ENCODE measurements at places on chromosomes 7 and 10. TPM values are rescaled to one million over a fixed set of nuclear protein-coding genes. Genes with fewer than 3 reads are reported as not detected.

- no peak for DNase-seq
- H3K4me1 ChIP-seq = no peaks in the 10 kb centered on the region
- no peak overlapping the region for H3K4me3 ChIP-seq
- no peaks in the 10 kb centered on the region for H3K27me3 ChIP-seq
- H3K36me3 ChIP-seq = no peaks in the 10 kb centered on the region
- no peak overlapping the region for H3K27ac ChIP-seq
These were observed 61.0 kb downstream of the GALNT11 start for GRCh38 chr7:152086513-152086912.

DNA sequence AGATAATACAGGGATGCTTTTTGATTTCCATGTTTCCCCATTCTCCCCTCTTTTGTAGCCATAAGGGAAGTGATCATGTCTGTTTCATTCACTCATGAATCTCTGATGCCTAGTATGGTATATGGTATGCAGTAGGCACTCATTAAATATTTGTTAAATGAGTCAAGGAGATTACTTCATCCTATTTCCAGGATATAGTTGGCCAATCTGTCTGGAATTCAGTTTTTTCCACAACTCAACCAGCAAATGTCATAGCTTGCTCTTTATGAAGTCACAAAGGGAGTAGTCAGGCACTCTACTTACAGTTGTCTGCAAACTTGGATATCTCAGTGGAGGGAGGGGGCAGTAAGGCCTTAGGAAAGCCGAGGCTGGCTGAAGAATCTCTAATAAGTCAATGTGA, 853.6 kb downstream of the LRMDA start:
- DNase-seq = no peak
- no peaks in the 10 kb centered on the region for H3K4me1 ChIP-seq
- H3K36me3 ChIP-seq = no peaks in the 10 kb centered on the region
- H3K27ac ChIP-seq = no peak overlapping the region
- H3K27me3 ChIP-seq = no peaks in the 10 kb centered on the region

GRCh38 chr10:5814110-5815107, 1.2 kb upstream of the GDI2 start:
- peak overlapping the region; percentile 76 for H3K27ac ChIP-seq
- DNase-seq = no peak
- peaks cover 28% of the 10 kb centered on the region for H3K4me1 ChIP-seq
- H3K27me3 ChIP-seq = no peaks in the 10 kb centered on the region

- peak; percentile 39 for DNase-seq
- no peak overlapping the region for H3K4me3 ChIP-seq
- H3K27me3 ChIP-seq = no peaks in the 10 kb centered on the region
- peaks cover 11% of the 10 kb centered on the region for H3K4me1 ChIP-seq
- no peaks in the 10 kb centered on the region for H3K36me3 ChIP-seq
These were observed 3.5 kb downstream of the FGFR2 start for GRCh38 chr10:121594623-121595350.

GRCh38 chr7:12879139-12879538, 191.7 kb downstream of the ARL4A start:
- no peaks in the 10 kb centered on the region for H3K27me3 ChIP-seq
- no peak for DNase-seq
- H3K4me1 ChIP-seq = no peaks in the 10 kb centered on the region
- H3K27ac ChIP-seq = no peak overlapping the region
- H3K4me3 ChIP-seq = no peak overlapping the region
- no peaks in the 10 kb centered on the region for H3K36me3 ChIP-seq

GRCh38 chr7:1229202-1229947, 3.3 kb upstream of the UNCX start:
- H3K27ac ChIP-seq = no peak overlapping the region
- no peak for DNase-seq
- H3K27me3 ChIP-seq = peaks cover 80% of the 10 kb centered on the region
- H3K4me3 ChIP-seq = no peak overlapping the region
- no peaks in the 10 kb centered on the region for H3K36me3 ChIP-seq
- H3K4me1 ChIP-seq = peaks cover 6% of the 10 kb centered on the region

- H3K4me1 ChIP-seq = no peaks in the 10 kb centered on the region
- H3K27me3 ChIP-seq = no peaks in the 10 kb centered on the region
- no peaks in the 10 kb centered on the region for H3K36me3 ChIP-seq
- DNase-seq = no peak
- no peak overlapping the region for H3K27ac ChIP-seq
- no peak overlapping the region for H3K4me3 ChIP-seq
These were observed 19.8 kb upstream of the PRRT4 start for GRCh38 chr7:128381161-128381821.

DNA sequence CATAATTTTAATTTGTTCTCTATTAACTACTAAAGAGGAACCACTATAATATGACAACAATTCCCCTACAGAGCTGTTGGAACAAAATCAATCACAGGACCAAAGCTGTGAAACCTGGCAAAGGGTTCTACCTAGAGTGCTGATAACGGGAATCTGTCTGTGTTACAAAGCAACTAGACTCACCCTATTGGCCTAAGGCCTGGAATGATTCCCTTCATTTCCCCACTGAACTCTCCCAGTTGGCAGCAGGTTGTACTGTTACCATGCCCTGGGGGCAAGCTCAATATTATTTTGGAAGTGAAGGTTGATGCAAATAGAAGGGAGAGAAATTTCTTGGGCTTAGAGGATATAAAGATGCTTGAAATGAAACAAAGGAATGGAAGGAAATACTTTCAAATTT, 81.8 kb downstream of the SEMA3A start:
- no peaks in the 10 kb centered on the region for H3K36me3 ChIP-seq
- peaks cover 12% of the 10 kb centered on the region for H3K4me1 ChIP-seq
- no peak overlapping the region for H3K27ac ChIP-seq

- no peak overlapping the region for H3K27ac ChIP-seq
- H3K36me3 ChIP-seq = no peaks in the 10 kb centered on the region
- DNase-seq = no peak
- H3K27me3 ChIP-seq = no peaks in the 10 kb centered on the region
- no peak overlapping the region for H3K4me3 ChIP-seq
These were observed 1.9 kb upstream of the UNC5B start for GRCh38 chr10:71210542-71210871.

- no peaks in the 10 kb centered on the region for H3K4me1 ChIP-seq
- H3K27me3 ChIP-seq = no peaks in the 10 kb centered on the region
- H3K4me3 ChIP-seq = no peak overlapping the region
- H3K27ac ChIP-seq = no peak overlapping the region
- no peaks in the 10 kb centered on the region for H3K36me3 ChIP-seq
These were observed 32.1 kb downstream of the RBAK start for GRCh38 chr7:5077740-5078139.

DNA sequence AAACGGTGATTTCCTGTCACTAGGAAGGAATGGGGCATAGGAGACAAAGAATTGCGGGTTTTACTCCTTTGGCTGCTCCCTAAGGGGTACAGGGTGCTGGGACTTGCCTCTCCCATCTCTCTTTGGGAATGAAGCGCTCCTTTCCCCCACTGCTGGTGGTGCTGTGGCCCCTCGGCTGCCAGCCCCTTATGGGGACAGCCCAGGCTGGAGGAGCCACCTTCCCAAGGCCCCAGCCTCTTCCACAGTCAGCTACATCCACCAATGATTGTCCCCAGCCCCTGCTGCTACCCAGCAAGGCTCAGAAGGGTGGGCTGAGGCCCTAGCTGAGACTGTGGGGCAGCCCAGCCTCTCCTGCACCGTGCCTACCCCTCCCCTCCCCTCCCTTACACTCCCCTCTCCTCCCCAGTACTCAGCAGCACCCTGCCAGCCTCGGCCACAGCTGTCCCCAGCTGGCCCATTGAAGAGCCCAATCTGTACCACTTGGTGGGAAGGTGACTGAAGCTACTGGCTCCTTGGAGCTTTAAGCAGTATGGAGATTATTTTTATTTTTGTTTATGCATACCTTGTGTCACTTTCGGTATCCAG, 19.0 kb downstream of the PRKAG2 start:
- H3K4me1 ChIP-seq = no peaks in the 10 kb centered on the region
- H3K27me3 ChIP-seq = no peaks in the 10 kb centered on the region
- no peak for DNase-seq
- H3K27ac ChIP-seq = no peak overlapping the region

DNA sequence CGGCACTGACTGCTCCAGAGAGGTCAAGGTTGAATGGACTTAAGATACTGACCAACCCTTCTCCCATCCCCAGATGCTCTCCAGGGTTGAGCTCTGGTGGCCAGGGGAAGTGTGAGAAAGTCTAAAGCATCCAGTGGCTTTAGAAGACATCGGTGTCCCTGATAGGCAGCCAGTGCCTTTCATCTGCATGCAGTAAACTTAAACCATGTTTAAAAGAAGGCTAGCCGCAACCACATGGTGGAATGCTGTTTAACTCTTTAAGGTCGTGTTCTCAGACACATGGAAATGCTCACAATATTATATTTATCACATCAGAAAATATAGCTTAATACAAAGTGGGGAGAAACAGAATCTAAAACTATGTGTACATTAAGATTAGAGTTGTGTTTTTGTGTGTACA, 137.0 kb downstream of the CNNM2 start:
- no peak overlapping the region for H3K4me3 ChIP-seq
- H3K4me1 ChIP-seq = no peaks in the 10 kb centered on the region
- DNase-seq = no peak

DNA sequence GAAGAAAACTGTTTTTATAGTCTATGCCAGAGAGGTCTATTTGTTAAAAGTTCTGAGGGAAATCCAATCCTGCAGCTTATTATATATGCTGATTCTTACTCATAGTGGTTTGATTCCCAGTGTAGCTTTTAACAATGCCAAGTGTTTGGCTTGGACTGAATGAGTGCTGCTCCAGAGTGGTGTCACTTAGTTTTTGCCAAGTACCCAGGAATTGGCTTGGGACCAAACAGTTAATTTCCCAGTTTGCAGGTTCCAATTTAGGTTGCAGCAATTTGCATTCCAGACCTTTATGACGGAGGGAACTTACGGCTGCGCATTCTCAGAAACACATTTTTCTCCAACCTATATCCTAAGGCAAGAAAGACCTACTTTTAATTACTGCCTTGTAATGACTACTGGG, 32.4 kb downstream of the NSUN6 start:
- no peaks in the 10 kb centered on the region for H3K36me3 ChIP-seq
- no peaks in the 10 kb centered on the region for H3K27me3 ChIP-seq
- no peak overlapping the region for H3K27ac ChIP-seq
- DNase-seq = peak; percentile 14
- H3K4me1 ChIP-seq = peaks cover 4% of the 10 kb centered on the region

- no peaks in the 10 kb centered on the region for H3K27me3 ChIP-seq
- no peaks in the 10 kb centered on the region for H3K36me3 ChIP-seq
- no peak for DNase-seq
- no peak overlapping the region for H3K27ac ChIP-seq
- H3K4me3 ChIP-seq = no peak overlapping the region
These were observed 223.3 kb downstream of the IMMP2L start for GRCh38 chr7:111339006-111339405.

- H3K27ac ChIP-seq = no peak overlapping the region
- DNase-seq = no peak
- H3K4me1 ChIP-seq = peaks cover 10% of the 10 kb centered on the region
- H3K27me3 ChIP-seq = no peaks in the 10 kb centered on the region
- no peak overlapping the region for H3K4me3 ChIP-seq
- no peaks in the 10 kb centered on the region for H3K36me3 ChIP-seq
These were observed 186.2 kb downstream of the CXCL12 start for GRCh38 chr10:44198780-44199097.

DNA sequence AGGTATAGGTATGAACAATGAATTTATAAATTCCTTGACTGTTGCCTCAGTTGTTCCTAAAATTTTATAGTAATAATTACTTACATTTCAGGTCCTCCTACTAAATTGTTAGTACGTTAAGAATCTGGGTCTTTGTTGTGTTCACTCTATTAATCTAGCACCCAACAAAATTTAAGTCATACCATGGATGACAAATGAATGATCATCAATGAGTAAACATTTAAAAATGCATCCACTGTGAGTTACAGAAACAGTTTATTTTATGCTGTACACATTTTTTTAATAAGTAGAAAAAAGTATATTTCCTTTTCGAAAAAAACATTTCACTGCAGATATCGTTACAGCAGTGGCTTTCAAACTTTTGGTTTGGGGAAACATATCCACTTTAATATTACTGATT, 265.2 kb downstream of the PCLO start:
- H3K27me3 ChIP-seq = no peaks in the 10 kb centered on the region
- no peak overlapping the region for H3K4me3 ChIP-seq

DNA sequence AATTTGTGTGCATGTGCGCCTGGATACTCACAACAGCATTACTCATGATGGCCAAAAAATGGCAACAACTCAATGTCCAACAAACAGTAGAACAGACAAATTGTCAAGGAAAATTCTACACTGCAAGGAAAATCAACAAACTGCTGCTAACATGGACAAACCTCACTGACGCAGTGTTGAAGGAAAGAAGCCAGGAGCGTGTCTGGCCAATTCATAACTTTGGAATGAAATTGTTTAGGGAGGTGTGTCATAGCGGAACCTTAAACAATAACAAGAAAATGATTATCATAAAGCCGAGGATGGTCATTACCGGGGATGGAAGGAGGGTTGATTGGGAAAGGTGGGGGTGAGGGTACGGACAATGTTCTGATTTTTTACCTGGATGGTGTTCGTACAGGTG, 29.1 kb downstream of the ALOX5 start:
- H3K4me1 ChIP-seq = no peaks in the 10 kb centered on the region
- no peaks in the 10 kb centered on the region for H3K27me3 ChIP-seq
- no peak overlapping the region for H3K4me3 ChIP-seq
- DNase-seq = no peak

DNA sequence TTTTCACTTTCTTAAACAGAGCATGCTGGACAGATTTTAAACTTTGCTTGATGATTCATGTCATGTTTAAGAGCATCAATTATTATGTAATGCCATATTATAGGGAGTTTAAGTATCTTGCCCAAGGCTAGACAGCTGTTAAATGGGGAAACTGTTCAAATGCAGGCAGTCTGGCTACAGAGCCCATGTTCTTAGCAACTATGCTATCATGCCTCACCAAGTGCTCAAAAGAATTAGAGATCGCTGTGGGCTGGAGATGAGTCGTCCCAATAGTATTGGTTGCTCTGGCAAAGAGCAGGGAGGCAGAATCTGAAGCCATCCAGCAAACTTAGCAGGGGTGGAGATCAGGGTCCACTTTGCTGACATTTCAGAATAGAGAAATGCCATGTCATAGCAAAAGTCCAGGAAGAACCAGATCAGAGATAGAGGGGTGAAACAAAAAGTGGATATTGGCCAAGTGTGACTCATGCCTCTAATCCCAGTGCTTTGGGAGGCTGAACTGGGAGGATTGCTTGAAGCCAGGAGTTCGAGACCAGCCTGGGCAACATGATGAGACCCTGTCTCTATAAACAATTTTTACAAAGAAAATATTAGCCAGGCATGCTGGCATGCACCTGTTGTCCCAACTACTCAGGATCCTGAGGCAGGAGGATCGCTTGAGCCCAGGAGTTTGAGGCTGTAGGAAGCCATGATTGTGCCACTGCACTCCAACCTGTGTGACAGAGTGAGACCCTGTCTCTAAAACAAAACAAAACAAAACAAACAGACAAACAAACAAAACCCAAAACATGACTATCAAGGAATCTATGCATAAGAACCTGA, 57.8 kb downstream of the BAMBI start:
- no peaks in the 10 kb centered on the region for H3K4me1 ChIP-seq
- DNase-seq = no peak
- H3K36me3 ChIP-seq = no peaks in the 10 kb centered on the region
- H3K27me3 ChIP-seq = no peaks in the 10 kb centered on the region
- no peak overlapping the region for H3K4me3 ChIP-seq

- peaks cover 33% of the 10 kb centered on the region for H3K4me1 ChIP-seq
- H3K4me3 ChIP-seq = no peak overlapping the region
- no peaks in the 10 kb centered on the region for H3K27me3 ChIP-seq
- H3K27ac ChIP-seq = peak overlapping the region; percentile 17
These were observed 99.8 kb downstream of the GSAP start for GRCh38 chr7:77316219-77316978.

The SPACDR gene
- total RNA-seq = not detected

The COL1A2 gene
- total RNA-seq = 50.4 TPM

The LIPK gene
- total RNA-seq = not detected

The PNLIPRP2 gene
- not detected for total RNA-seq

The RSU1 gene
- 46.6 TPM for total RNA-seq

The ABCF2 gene
- total RNA-seq = 23.8 TPM

Data from thyroid gland (tissue), 4 donors.